EH (cell line): ENCODE measurements at places on chromosomes 2 and 18.

DNA sequence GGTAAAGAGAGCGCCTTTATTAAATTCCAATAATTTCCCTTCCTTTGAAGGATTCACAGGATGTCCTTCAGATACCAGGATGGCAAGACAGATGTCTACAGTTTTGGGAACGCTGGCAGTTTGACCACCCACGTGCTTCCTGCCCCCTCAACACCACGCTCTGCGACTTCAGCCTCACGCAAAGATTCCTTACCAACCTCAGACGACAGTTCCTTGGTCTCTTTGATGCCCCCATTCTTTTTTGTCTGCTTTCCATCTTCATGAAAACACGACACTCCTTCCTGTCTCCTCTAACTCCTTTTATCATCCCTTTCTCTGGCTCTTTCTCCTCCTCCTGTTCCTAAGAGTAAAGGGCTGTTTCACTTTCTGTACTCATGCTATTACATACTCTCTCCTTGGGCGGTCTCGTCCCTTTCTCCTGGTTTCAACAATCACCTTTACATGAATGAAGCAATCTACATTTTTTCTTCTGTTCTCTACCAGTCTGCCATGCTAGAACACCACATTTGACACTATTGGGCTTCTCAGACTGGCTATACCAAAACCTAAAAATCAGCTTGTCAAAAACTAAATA, 189.9 kb upstream of the PGAP1 start:
- no peak for DNase-seq

DNA sequence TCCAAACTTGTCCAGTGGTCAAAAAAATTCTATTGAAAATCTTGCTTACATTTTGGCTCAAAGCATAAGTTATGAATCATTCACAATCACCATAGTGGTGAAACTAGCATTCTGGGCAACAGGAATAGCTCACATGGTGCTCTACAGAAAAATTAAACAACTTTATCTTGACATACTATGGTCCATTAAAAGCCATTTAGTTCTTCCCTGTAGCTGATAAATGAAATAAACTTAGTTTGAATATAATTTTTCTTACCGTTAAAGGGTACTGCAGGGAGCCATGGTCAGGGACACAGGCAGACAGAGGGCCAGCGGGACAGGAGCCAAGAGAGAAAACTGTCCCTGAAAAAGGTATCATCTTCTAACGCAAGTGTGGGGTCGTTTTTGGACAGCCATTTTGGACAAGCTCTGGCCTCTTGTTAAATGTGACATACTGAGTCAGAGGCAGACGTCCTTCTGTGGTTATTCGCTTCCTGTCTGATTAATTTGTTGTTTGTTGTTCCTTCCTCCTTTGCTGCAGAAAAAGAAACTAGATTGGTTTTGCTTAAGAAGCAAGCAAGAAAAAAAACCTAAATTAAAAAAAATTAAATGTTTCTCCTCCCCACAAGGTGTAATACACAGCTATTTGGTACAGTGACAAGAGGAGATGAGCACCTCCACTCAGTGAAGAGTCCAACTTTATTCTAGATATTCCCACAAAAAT, at the start of gene WIPF1:
Gene WIPF1 (minus strand): TSS at position 460 of the 703 bp plus-strand sequence. CDS start 12,231 bp downstream, outside the sequence.
- peak; percentile 79 for DNase-seq

DNA sequence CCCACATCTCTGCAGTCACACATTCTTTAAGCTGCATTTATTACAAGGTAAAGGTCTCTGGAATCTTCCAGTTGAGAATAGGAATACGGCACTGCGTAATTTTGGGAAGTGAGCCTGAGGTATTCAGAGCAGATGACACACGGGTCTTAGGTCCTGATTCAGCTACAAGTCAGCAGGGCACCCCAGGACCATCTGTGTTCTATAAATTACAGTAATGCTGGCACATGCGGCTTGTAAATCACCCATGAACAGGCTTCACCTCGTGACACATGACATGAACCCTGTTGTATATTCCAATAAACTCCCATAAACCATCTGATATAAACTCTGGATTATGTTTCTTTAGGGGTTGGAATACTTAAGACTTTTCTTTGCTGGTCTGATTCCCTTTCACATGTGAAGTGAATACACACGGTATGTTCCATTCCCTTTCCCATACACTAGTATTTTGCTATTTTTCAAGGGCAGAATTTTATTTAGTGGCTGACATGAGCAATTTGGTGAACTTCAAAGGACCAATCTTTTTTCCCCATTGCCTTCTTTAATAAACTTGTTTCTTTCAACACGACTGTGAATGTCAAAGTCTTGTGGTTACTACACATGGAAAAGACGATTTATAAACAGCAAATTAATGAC, 298.6 kb downstream of the MEIS1 start:
- peak; percentile 29 for DNase-seq

DNA sequence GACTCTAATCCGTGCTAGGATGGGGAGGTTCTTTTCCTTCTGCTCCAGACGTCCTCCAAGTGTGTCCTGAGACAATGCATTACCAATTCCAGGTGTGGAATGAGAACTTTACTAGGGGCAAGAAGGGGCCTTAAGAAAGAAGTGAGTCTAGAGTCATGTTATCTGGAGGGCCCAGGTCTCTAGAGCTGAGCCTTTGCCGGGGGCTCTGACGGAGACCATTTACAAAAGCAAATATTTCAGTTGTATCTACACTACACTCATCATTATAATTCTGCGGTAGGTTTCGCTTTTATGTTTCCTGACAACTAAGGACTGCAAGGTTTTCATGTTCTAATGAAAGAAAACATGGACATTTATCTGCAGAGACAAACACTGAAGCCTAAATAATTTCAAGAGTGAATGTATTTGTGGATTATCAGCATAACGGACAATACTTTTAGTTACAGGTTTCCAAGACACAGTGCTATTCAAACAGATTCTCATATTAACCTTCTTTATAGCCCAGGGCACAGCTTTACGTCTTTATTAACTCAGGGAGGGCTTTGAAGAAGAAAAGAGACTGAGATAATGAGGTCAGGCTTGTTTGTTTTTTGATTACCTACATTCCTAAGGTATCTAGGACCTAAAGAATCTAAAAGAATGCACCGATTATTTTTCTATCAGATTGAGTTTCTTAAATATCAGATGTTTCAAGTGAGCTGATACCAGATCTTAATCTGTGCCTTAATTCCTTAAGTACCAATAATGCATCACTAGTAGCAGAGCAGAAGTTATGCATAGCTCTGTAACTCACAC, 15.0 kb upstream of the LAMA1 start:
- DNase-seq: no peak

DNA sequence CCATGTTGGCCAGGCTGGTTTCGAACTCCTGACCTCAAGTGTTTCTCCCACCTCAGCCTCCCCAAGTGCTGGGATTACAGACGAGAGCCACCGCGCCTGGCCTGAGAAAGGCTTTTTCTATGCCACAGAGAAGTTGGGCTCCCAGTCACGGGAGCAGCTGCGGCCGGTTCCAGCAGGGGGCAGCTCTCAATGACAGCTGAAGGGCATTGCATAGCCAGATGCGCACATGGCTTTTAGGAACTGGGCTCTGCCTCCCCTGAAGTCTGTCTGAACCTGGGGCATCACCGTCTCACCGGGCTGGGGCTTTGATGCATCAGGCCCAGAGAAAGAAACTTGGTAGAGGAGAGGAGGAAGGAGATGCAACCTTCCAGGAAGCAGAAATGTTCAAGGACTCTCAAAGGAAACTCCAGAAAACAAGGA, 84.2 kb upstream of the LAPTM4A start:
- DNase-seq: peak; percentile 73

DNA sequence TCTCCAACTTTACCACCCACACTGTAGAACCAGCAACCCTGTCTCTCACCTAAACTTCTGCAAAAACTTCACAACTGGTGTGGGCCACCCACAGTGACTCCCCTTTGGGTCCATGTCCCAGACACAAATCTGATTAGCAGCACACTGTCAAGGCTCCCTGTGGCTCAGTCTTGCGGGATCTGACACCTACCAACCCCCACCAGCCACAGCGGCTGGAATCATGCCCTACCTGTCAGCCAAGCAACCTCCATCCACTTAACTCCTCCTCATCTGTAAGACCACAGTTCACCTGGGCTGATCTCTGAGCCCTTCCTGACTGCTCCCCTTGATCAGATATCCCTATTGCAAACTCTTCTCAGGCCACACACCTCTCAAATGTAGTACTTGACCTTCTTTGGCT, 14.6 kb downstream of the TCF4 start:
- no peak for DNase-seq
